ENCODE measurements at places on chromosomes 7 and 10. TPM values are rescaled to one million over a fixed set of nuclear protein-coding genes. Genes with fewer than 3 reads are reported as not detected.

PDZD7 gene
- total RNA-seq = 0.53 TPM

HOXA5 gene
- 22.0 TPM for total RNA-seq

GRCh38 chr10:23606456-23606855 lies 167.6 kb downstream of the OTUD1 start:
- no peak for DNase-seq

GRCh38 chr10:133357285-133358161 lies at the start of gene FUOM:
TSS of gene FUOM (minus strand) at chr10:133358019. CDS start at chr10:133358007, 12 bp downstream.
- DNase-seq = peak; percentile 79

- no peak for DNase-seq
These were observed 630.6 kb upstream of the PHF14 start for GRCh38 chr7:10343108-10343507.

DNA sequence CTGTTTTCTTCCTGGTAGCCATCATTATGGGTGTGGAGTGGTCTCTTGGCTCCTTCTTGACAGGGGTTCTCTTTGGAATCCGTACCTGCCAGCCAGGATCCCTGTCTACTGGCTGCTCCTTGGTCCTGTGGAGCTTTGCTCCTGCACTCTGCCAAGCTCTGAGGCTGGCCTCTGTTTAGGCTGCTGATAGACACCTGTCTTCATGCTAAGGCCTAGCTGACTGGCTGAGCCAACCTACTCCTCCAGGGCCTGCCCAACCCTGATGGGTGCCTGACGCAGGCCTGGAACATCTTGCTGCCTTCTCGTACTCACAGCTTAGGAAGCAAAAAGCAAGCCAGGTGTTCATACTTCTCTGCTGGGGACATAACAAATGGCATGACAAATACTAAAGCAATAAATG lies 333.6 kb upstream of the ZNF32 start:
- no peak for DNase-seq

DNA sequence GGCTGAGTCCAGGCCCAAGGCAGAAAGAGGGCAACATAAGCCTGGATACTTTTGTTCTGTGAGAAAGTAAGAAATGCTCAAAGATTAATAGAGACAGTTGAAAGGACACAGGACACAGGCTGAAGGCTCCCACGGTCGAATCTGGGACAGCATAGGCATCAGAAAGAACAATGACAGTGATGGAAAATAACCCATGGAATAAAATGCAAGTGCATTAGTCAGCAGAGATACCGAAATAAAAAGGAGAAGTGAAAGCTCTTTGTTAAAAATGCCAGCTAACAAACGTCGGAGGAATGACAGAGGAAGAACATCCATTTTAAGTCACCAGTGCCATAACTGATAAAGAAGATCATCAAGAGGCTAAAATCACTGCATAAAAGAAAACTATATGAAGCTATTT lies 19.6 kb upstream of the AGAP5 start:
- DNase-seq = no peak

DNA sequence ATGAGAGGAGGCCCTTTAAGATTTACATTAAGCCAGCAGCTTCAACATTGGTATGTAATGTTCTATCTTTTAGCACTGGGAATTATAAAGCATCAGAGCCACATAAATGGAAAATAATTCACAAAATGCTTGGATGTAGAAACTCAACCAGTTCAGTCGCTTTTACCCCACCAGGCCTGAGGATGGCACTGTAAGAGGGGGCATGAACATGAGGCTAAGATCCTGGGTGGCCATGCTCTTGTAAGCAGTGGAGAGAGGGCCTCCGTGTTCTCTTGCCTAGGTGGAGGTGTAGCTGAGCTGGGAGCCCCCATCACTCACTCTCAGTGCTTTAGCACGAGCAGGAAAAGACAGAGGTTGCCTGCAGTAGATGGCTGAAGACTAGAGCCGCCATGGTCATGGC lies 238.8 kb downstream of the FANK1 start:
- peak; percentile 31 for DNase-seq

- DNase-seq = no peak
These were observed 9.1 kb upstream of the IDI2 start for GRCh38 chr10:1034758-1035157.

- peak; percentile 84 for DNase-seq
These were observed 8.9 kb downstream of the VSTM4 start for GRCh38 chr10:49106451-49106850.

All from ascending aorta (tissue), 2 donors.